ENCODE measurements at places on chromosomes 7 and 10. TPM values are rescaled to one million over a fixed set of nuclear protein-coding genes. Genes with fewer than 3 reads are reported as not detected.

- no peaks in the 10 kb centered on the region for H3K36me3 ChIP-seq
- no peaks in the 10 kb centered on the region for H3K27me3 ChIP-seq
- no peak overlapping the region for H3K4me3 ChIP-seq
- H3K27ac ChIP-seq = no peak overlapping the region
- H3K4me1 ChIP-seq = no peaks in the 10 kb centered on the region
Measured at GRCh38 chr10:8473205-8473604, 418.7 kb downstream of the GATA3 start.

Gene TFPI2
- 223 TPM for total RNA-seq

DNA sequence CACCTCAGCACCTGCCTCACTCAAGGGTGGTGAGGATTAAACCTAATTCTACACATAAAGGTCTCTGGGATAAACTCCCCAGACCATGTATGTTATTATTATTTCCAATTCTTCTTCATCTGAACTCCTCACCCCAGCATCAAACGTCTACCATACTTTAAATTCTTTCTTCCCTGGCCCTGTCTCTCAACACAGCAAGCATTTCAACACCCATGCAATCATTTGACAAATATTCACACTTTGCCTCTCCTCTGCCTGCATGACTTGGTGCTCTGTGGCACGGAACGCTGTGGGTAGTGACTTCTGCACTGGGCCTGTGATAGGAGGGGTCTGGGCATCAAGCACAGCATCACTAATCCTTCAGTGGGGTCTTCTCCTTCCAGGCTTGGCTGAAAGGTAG is 490.8 kb downstream of the TNS3 start:
- no peak for DNase-seq
- H3K27me3 ChIP-seq = no peaks in the 10 kb centered on the region
- no peaks in the 10 kb centered on the region for H3K4me1 ChIP-seq
- H3K27ac ChIP-seq = no peak overlapping the region

Gene NOS3
- 35.1 TPM for total RNA-seq

Gene CC2D2B
- 0.96 TPM for total RNA-seq

- H3K36me3 ChIP-seq = no peaks in the 10 kb centered on the region
- no peak overlapping the region for H3K4me3 ChIP-seq
- no peak for DNase-seq
- no peak overlapping the region for H3K27ac ChIP-seq
- H3K27me3 ChIP-seq = no peaks in the 10 kb centered on the region
- H3K4me1 ChIP-seq = no peaks in the 10 kb centered on the region
Measured at GRCh38 chr10:53005612-53006345, 233.2 kb upstream of the MBL2 start.

Gene OR2A5
- total RNA-seq = not detected

Gene ASIC3
- total RNA-seq = 3.3 TPM

DNA sequence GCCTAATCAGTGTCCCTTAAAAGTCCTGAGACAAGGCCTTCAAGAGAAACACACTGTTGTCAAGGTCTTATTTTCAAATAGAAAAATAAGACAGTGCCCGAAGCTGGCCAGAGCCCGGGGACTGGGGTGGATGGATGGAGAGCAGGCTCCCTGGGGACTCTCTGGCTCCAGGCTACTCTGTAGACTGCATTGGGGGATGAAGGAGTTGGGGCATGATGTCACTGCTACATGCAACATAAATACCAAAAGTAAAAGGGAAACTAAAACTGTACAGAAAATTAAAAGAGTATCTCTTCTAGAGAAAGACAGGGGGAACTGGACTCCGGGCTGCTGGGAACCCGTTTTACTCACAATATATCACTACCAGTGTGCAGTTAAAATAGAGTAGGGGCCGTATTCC is 629.8 kb downstream of the KCNMA1 start:
- H3K27me3 ChIP-seq = no peaks in the 10 kb centered on the region
- H3K36me3 ChIP-seq = no peaks in the 10 kb centered on the region
- no peak for DNase-seq
- no peaks in the 10 kb centered on the region for H3K4me1 ChIP-seq
- H3K4me3 ChIP-seq = no peak overlapping the region

Data from breast epithelium (tissue), 4 donors.